ENCODE measurements at places on chromosomes 7 and 10.
A peak's percentile ranks its signal among the peaks of the same experiment; 100 is the strongest.

DNA sequence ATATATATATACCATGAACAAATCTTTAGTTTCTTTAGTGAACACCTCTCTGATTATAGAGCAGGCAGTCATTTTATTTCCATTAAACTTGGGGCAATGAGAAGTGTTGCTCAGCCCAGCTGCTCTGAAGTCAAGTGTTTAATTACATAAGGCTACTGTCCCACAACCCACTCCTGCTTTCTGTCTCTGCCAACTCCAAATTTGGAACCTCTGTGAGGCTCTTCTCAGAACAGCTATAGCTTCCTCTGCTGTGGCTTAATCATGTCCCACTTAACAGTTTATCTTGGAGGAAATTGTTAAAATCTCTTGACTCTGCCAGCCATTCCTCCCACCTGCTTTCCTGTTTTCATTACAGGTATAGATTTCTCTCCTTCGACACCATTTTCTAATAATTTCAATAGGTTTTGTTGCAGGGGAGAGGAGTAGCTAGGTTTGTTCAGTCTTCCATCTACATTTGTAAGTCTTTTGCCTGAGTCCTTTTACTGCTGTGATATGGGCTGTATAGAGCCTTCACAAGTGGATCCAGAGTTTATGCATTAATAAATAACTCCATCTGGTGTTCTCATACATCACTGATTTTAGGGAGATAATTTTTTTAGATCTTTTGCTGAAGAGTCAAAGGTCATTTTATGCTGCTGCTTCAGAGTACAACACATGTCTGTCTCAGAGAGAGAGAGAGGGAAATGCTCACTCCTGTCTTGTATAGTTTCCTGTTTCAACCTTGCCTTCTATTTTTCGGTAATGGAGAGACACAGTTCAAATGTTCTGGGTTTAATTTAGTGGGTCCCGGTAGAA lies 170.4 kb downstream of the WNT2 start:
- DNase-seq = no peak

DNA sequence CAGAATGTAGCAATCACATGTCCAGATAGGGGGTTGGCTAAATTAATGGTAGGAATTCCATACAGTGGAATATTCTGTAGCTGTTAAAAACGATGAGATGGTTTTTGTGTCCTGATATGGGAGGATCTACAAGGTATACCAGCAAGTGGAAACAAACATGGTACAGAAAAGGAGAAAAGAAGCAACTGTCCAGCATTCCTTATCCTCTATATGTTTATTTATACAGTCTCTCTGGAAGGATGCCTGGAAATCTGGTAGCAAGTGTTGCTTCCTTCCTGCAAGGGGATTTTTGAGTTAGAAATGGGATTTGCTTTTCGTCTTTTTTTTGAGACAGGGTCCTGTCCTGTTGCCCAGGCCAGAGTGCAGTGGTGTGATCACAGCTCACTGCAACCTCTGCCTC lies 19.3 kb downstream of the IL15RA start:
- DNase-seq = no peak

DNA sequence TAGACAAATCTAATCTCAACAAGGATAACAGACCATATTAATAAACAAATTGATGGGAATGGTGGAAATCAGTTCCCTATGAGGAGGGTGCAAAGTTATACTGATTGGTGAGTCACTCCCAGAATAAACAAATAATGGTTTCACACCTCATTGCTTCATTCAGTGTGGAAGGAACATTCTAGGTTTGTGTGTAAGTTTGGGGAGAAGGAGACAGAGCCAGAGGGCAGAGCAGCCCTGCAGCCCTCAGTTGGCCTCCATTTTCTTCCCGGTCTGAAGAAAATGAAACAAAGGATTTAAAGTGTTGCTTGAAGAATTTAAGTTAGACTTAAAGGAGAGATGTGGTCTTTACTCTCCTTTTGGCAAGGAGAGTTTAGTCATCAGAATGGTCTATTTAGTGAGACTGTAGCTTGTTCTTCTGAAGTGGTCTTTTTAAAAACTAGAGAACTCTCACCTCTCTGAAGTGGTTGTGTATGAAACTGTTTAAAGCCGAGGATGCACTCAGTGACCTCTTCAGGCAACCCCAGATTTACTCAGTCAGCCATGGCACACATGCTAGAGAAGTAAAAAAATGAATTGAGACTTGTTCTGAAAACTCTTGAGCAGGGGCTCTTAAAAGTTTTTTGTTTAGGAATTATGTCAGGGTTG lies 27.2 kb downstream of the IKZF1 start:
- DNase-seq = no peak

- no peak for DNase-seq
These were observed 24.8 kb upstream of the INPP5A start for GRCh38 chr10:132512693-132513345.

GRCh38 chr10:9081253-9081652 lies 1026.8 kb downstream of the GATA3 start:
- no peak for DNase-seq

DNA sequence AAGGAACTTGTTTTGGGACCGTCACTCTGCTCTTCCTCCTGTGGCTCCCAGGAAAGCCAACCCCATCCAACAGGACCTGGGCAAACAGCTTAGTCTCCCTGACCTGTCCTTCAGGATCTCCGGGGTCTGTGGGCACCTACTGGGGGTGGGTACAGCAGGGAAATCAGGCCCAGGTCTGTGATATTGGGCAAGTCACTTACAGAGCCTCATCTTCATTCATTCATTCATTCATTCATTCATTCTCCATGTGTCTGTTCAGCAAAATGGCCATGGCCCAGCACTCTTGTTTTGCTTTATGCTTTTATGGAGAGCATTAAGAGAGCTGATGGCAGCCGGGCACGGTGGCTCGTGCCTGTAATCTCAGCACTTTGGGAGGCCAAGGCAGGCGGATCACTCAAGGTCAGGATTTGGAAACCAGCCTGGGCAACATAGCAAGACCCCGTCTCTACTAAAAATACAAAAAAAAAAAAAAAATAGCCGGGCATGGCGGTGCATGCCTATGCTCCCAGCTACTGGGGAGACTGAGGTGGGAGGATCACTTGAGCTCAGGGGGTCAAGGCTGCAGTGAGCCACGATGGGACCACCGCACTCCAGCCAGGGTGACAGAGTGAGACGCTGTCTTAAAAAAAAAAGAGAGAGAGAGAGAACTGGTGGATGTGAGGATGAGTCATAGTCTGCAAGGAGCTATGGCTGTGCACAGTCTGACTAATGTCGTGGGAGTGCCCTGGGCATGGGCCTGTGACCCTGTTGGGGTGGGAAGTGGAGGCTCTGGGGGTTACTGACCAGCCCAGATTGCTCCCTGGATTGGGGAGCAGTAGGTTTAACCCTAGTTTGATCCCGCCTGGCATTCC lies 54.3 kb downstream of the CLIP2 start:
- DNase-seq = no peak

GRCh38 chr10:52771534-52772445 lies 794 bp downstream of the MBL2 start:
- no peak for DNase-seq

- DNase-seq = no peak
These were observed 73.5 kb downstream of the BUB3 start for GRCh38 chr10:123227706-123228105.

DNA sequence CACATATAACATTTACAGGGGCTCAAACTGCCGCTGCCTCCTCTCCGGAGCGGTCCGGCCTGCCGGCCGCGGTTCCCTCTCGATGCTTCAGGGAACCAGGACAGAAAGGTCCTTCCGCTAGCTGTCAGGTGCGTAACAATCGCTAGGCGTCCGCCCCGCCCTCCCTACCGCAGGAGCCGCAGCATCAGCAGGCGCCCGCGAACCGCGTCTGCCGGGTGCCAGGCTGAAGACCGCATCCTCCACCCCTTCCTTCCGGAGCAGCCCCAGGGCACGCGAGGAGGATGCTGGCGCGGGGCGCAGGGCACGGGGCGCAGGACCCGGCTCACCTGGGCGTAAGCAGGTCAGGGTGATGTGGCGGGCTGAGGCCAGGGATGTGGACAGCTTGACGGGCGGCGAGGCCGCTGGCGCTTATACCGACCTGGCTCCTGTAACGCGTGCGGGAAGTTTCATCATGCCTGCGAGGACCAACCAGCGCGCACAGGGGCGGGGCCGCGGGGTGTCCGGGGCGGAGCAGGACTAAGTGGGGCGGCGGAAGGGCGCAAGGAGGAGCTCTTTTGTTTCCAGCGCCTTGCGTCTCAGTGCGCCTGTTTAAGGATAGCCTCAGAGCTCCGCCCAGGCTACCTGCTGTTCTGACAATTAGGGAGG lies at the start of gene ASNS:
TSS of gene ASNS (minus strand) at position 384 of the 645 bp plus-strand sequence. CDS start 3,252 bp downstream, outside the sequence.
- peak; percentile 73 for DNase-seq

DNA sequence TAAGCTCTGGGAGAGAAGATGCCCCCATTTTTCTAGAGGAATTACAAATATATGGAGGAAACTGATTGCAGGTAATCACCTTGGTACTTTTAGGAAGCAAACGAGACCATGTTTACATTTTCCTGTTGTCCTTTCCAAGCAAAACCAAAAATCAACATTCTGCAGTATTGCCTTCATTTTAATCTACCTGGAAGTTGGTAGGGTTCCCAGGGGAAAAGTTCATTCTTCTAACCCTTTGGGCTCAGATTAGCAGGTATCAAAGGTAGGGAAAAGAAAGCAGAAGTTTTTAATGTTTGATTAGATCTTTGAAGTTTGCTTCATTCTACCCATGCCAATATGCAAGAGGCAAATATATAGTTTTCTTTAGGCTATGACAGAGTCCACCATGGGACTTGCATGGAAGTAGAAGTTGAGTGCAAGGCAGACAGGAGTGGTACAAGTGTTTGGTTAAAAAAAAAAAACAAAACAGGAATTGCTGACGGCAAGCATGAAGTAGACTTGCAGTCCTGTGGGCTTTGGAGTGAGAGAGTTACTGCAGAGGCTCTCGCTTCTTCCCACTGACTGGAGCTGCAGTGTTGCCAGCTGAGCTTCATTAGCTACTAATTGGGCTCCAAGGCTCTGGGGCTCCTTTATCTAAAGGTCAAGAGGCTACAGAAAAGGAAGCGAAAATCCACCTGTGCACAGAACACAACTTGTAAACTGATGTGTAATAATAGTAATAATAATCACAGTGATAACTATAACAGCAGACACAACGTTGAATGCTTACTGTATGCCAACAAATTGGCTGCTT lies 28.9 kb upstream of the ASAH2 start:
- no peak for DNase-seq

GRCh38 chr10:88819290-88819689 lies 16.8 kb downstream of the LIPM start:
- DNase-seq = no peak

DNA sequence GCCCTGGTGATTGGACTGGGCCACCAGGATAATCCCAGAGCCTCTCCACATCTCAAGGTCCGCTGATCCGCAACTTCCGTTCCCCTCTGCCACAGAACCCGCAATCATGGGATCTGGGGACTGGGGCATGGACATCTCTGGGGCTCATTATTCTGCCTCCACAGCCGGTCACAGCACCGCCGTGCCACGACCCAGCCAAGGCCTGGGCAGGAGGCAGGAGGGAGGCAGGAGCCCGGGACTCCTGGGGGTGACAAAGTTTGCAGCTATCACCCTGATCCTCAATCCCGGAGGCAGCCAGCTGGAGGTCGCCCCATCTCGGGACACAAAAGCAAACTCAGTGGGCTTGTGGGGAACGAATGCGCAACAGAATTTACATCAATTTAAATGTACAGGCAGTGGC lies 42.9 kb upstream of the TNRC18 start:
- DNase-seq = no peak

- DNase-seq = no peak
These were observed 109.8 kb upstream of the PTN start for GRCh38 chr7:137453356-137453755.

GRCh38 chr10:30420766-30421165 lies 13.2 kb upstream of the MAP3K8 start:
- DNase-seq = no peak

DNA sequence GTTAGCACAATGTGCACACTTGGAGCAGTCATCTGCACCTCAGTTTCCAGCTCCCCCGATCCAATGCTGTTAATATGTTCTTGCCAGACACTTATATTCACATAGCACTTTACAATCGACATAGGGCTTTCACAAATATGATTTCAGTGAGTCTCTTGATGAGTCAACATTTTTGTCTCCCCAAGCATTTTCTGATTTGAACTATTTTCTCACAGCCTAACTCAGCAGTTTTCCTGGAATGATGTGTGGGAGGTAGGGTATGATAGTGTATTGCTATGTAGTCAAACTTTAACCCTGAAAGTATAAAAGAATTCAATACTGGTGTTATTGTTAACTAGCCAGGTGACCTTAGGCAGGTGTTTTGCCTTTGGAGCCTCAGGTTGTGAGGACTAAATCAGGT lies 82.5 kb upstream of the LRGUK start:
- no peak for DNase-seq

DNA sequence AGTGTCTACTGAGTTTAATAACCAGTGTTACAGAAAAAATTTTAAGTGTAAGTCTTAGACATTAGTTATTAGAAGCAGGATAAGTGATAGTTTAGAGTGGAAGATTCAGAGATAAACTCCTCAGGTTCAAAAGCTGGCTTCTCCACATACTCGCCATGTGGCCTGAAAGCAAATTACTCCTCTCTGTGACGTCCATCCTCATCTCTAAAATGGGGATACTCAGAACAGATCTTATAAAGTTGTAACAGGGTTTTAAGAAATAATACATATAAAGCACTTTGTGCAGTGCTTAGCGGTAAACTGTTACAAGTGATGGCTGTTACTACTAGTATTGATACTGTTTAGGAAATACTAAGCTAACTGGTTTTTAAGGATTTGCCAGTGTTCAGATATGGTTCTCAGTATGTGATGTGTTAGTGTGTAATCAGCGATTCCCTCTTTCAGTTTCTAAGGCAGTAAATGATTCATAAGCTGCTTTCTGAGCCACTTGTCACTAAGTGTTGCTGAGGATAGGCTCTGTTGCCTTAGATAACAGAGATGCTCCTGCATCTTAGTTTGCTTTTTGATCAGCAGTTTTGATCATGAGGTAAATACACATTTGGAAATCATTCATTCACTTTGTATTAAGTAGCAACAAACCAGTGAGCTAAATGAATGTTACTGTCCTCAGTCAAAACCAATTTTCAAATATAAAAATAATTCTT lies 58.7 kb downstream of the CYP51A1 start:
- no peak for DNase-seq

- no peak for DNase-seq
These were observed 1125.7 kb downstream of the XPNPEP1 start for GRCh38 chr10:108797573-108797972.

- DNase-seq = no peak
These were observed 60.5 kb upstream of the MPP7 start for GRCh38 chr10:28363376-28363775.

- no peak for DNase-seq
These were observed 68.9 kb downstream of the SLC29A4 start for GRCh38 chr7:5351507-5352265.

GRCh38 chr10:48708144-48708543 lies 23.5 kb downstream of the WDFY4 start:
- no peak for DNase-seq

DNA sequence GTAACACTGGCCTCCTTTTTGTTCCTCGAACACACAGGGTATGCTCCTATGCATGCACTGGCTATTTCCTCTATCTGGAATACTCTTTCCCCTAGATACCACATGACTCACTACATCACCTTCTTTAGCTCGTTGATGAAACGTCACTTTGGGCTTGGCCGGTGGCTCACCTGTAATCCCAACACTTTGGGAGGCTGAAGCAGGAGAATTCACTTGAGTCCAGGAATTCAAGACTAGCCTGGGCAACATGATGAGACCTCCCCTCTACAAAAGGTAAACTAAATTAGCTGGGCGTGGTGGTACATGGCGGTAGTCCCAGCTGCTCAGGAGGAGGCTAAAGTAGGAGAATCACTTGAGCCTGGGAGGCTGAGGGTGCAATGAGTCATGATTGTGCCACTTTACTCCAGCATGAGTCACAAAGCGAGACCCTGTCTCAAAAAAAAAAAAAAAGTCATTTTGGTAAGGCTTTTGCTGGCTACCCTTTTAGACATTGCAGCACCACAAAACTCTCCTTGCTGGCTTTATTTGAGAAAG lies 14.5 kb downstream of the ANKIB1 start:
- DNase-seq = no peak

Data from activated CD4-positive, alpha-beta T cell treated with anti-CD3 and anti-CD28 coated beads, Interleukin-2, amount 50 U/mL, for 1 hour (primary cell).